ENCODE measurements at places on chromosomes 1 and 21.

DNA sequence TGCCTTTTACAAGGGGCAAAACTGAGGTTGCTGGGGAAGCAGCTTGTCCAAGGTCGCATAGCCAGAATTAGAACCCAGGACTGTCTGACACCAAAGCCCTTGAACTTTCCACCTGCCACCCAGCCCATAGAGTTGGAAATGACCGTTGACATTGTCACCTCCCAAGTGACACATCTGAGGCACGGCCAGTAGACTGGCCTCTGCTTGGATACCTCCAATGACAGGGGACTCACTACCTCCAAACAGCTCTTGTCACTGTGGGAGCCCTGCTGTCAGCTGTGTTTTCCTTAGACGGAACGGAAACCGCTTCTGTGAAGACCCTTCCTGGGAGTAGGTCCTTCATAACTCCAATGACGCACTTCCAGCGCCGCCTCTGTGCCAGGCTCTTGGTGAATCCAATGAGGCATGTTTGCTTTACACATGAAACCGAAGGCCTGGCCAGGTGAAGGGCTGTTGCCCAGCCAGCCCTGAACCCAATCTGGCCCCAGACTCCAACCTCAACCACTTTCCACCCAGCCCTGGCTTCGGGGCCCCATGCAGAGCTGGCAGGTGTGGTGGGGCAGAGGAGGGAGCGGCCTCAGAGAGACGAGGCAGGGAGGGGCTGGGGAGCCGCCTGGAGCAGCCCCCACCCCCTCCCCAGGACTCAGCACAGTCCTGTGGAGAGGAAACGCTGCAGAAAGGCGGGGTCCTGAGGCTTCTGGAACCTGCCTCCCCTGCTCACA is 109.2 kb upstream of the IFFO2 start:
- DNase-seq, result no peak

DNA sequence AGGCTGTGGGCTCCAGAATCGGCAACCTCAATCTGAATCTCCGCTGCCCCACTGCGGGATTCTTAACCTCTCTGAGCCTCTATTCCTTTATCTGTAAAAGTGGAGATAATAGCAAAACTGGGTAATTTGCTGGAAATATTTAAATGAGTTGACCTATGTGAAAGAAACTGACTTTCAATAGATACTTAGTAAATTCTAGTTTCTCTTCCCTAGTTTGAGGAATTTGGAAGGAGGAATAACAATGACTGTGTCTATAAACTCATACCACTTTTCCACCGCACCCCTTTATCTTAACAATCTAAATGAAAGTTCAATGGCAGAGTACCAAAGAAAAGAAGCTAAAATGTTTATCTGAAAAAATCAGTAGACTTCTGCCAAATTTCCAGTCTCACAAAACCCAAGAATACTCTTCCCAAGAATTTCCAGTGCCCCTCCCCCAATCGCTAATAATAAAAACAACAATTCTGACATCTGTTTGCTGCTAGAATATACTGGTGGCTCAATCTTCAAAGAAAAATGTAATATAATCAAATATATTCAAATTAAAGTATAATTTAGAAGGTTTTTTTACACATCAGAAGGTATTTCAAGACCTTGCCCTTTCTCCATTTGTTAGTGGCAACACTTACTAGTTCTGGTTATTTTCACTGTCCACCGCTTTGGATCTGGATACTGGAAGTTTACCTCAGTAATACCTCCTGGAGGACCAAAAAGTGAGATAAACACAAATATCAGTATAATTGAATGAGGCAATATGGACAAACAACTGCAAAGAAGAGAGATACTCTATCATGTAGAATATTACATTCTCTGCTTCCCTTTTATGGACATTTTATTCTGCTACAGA is 171.2 kb downstream of the LTN1 start:
- no peak for DNase-seq

DNA sequence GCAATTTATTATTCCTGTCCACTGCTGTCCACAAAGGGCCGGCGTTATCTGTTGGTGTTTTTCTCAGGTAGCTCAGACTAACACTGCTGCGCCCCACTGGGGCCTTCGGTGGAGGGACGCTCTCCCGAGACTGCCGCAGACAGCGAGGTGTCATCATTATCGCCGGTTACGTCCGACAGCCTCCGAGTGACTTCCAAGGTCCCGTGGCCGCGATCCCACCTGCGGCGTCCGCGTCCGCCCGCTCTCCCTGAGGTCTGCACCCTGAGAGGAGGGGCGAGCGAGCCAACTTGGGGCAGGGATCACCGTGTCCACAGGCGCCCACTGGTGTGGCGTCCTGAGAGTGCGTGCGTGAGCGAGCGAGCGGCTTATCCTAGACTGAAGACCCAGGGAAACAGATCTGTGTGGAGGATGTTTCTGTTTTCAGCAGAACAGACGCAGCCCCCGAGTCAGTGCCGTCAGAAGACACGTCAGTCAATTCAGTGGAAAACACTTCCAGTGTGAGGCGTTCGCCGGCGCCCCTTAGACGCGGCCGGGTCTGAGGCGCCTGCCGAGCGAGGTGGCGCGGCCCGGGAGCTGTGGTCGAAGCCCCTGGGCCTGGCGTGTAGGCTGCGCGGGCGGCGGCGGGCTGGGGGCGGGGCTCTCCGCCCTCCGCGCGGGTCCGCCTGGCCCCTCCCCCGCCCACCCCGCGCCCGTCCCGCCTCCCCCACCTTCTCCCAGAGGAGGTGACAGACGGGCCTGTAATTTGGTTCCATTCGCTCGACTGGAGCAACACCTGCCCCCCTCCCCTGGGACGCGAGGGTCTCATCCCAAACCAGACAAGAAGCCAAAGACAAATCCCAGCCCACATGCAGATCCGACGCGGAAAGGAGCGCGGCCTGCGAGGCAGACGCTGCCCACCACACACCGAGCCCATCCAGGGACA is 12.6 kb downstream of the NHLH2 start:
- no peak for DNase-seq

- no peak for DNase-seq
These were observed 515.8 kb downstream of the PTPRU start for GRCh38 chr1:29752141-29752540.

DNA sequence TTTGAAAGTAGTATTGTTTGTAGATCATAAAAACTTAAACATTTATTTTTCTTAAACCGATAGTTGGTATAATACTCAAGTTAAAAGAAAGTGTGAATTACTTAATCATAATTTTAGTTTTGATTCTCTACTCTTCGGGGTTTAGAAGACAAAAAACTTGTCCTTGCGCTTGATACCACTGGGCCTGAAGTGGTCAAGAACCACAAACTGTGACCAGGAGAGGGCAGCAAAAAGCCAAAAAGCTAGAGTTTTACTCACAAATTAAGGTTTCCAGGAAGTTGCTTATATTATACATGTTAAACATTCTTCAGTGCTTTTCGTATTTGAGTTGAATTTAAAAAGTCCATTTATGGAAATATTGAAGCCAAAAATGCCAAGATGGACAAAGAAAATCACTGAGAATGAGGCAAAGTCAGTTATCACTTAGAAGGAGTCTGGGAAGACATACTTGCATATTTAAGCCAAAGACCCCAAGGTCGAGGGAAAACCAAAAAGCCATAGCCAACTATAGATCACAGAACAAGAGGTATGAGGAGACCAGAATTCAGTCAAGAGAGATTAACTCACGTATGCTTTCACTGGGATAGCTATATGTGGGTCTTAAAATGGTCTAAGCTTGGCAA is 34.2 kb downstream of the EFCAB7 start:
- no peak for DNase-seq

DNA sequence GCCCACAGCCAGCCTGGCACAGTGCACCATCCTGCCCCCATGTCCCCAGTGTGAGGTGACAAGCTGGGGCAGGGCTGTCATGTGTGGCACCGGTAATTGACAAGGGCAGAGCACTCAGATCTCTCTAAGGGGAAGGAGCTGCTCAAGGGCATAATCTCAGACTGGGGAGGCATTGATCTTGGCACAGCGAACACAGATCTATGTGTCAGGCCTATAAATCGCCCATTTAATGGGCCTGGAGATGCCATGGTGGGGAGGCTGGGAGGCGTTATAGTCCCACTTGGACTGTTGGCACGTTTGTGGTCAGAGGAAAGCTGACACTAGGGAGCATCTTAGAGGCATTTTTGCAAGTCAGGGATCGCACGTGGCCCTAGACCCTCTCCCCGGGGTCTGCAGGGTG is 594.1 kb downstream of the PTPRU start:
- DNase-seq, result no peak

GRCh38 chr1:27968692-27969091 is 8.9 kb downstream of the XKR8 start:
- DNase-seq, result no peak

DNA sequence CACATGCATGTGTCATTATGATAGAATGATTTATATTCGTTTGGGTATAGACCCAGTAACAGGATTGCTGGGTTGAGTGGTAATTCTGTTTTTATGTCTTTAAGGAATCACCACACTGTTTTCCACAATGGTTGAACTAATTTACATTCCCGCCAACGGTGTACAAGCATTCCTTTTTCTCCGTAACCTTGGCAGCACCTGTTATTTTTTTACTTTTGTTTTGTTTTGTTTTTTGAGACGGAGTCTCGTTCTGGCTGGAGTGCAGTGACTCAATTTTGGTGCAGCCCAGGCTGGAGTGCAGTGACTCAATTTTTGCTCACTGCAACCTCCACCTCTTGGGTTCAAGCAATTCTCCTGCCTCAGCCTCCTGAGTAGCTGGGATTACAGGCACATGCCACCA is 8.5 kb upstream of the S100B start:
- DNase-seq, result no peak

- DNase-seq, result no peak
These were observed 580.1 kb upstream of the ADGRL2 start for GRCh38 chr1:81220614-81221071.

DNA sequence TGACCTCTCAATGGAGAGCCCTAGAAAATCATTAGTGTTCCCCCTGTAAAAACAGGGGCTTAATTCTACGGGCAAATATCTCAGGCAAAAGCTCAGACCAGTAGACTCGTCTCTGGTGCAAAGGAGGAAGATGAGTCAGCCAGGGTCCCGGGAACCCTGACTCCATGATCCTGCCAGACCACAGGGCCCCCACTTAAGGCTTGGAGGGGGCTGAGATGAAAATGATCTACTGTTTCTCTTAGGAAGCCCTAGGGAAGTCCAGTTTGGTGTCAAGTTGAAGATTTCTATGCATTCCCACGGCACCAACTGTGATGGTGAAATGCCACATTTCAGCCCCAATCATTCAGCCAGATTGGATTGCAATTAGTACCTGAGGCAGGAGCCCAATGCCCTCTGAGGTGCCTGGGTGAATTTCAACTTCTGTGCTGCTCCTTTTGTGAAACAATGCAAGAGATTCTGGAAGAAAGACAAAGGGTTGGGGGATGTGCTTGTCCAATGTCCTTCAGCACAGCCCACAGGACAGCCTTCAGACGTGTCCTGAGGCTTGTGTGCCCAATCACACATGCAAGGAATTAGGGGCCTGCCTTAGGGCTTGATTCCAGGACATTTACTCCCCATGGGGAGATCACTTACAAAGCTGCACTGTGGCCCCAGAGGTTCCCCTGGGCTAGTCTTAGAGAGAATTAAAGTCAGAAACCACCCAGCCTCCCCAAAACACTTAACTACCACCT is 18.1 kb downstream of the NAV1 start:
- DNase-seq, result no peak

- no peak for DNase-seq
These were observed 612.9 kb upstream of the USP24 start for GRCh38 chr1:55828044-55828443.

- DNase-seq, result no peak
These were observed 12.8 kb downstream of the MED18 start for GRCh38 chr1:28341591-28341990.

- no peak for DNase-seq
These were observed 81.7 kb downstream of the DNM3 start for GRCh38 chr1:171922999-171923398.

- DNase-seq, result no peak
These were observed 16.6 kb downstream of the NOC2L start for GRCh38 chr1:942411-942821.

DNA sequence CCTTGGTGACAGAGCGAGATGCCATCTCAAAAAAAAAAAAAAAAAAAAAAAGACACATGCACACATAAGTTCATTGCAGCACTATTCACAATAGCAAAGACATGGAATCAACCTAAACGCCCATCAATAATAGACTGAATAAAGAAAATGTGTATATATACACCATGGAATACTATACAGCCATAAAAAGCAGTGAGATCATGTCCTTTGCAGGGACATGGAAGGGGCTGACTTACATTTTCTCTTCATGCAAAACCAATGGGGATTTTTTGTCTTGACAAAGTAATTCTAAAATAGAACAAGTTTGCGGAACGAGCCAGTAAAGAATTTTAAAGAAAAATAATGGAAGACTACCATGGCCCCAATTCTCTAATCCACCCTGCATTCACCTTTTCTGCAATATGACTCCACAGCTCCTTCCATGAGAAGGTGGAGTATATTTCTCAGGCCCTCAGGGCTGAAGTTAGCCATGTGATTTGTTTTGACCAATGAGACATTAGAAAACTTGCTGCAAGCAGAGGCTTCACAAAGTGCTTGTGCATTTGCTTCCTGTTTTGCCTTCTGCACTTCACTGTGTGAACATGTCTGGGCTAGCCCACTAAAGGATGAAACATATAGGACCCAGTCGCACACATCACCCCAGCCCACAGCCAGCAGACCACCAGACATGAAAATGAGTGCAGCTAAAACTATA is 78.8 kb upstream of the NR5A2 start:
- no peak for DNase-seq

DNA sequence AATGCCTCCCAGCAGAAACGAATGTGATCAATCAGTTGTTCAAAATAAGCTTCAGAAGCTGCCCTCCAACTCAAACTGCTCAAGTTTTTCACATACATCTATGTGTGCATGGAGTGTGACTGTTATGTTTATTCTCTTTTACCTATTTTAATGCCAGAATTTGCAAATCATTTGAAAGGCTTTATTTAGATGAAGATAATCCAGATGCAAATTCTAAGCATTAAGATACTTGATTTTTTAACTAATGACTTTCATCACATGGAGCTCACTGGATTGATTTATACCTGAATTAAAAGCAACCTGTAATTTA is 69.5 kb downstream of the PLD5 start:
- no peak for DNase-seq

DNA sequence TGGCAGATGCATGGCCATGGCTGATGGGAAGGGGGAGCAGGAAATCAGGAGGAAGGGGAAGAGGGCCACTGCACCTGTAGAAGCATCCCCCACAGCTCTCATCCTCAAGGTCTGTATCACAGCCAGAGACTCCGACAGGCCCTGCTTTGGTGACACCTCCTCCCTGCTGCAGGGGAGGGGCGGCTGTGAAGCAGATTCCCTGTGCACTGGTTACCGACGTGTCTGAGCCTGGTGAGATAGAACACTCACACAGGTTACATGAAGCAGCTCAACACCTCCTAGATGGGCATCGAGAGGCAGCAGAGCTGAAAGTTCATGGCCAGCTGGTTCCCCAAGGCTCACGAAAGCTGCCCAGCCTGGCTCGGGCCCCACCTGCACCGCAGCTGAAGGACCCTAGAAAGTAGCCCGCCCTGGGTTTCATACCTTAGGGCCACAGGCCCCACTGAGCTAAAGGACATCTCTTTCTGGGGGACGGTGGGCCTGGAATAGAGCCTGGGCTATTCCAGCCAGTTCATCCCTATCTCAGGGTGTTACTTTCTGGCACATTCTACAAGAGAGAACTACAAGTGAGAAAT is 30.2 kb upstream of the AJAP1 start:
- no peak for DNase-seq

GRCh38 chr21:27674041-27674615 is 707.2 kb upstream of the ADAMTS5 start:
- DNase-seq, result no peak

Measured in T-helper 22 cell (primary cell).